GM12892 (cell line): ENCODE measurements at places on chromosomes 12 and 14.

DNA sequence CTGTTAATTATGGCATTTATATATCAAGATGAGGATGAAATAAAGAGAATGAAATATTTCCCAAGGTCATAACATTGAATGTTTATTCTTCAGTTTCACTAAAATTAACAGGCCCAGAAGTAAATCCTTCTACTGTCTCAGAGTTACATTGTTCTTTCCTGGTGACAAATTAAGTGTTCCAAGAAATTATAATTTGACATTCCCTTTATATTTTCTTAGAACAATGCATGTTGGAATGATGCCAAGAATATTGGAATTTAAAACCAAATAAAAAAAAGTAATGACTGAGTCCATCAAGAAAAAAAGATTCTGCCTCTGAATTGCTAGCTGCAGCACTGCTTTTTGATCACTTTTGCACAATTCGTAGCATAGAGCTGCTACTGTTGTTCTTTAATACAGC, 152.1 kb downstream of the METTL25 start:
- DNase-seq = no peak

GRCh38 chr12:31466768-31467167, 124.2 kb downstream of the DENND5B start:
- DNase-seq = no peak

DNA sequence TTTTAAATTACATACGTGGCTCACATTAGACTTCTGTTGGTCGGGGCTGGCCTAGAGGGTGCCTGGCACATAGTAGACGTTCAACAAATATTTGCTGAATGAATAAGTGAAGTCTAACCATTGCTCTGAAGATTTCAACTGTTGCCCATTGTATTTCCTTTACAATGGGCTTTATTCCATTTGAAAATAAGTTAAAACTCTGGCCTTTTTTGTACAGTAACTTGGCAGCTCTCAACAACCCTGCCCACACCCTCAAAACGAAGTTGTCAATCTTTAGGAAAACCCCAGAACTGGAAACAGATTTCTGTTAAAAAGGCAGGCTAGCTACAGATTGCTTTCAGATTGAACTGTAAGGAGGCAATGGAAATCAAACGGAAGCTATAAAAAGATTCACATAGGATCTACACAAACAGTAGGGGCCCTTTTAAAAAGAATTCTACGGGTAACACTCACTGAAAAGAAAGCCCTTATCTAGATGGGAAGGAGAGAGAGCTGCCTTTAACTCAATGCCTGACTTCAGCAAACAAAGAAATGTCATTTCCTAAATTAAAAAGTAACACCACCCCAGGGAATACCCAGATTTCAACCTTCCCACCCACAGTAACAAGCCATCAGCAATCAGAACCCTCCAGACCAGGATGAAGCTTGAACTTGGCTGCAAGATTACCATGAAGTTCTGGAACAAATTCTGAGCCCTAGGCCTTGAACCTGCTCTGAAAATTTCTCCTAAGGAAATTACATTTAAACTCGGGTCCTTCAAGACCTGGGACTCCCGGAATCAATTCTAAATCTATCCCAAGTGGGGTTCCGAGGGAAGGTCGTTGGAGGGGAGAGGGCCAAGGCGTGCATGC, 1.4 kb downstream of the WSB2 start:
- DNase-seq = no peak

GRCh38 chr12:69028941-69029729, 96.2 kb upstream of the CPM start:
- DNase-seq = no peak

DNA sequence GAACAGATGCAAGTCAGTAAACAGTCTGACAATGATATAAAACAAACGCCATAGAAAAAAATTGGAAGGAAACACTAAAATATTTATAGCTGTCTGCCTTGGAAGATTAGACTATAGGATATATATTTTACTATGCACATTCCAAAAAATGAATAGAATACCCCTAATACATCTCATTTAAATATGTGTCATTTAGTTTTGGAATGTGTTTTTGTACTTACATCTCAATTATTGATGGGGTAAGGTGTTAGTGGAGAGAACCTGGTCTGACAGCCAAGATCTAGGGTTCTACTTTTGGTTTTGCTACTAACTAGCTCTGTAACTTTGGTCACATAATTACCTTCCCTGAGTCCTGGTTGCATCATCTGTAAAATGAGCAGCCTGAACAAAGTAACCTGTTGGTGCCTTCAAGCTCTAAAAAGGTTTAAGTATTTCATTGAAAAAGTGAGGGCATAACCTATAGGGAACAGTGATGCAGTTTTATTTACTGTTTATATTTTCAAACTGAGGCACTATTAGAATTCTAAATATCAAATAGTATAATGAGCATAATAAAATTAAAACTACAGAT, 28.6 kb upstream of the SLC6A13 start:
- DNase-seq = no peak

- no peak for DNase-seq
Observed at GRCh38 chr14:102909911-102910310, 12.6 kb upstream of the AMN start.

- no peak for DNase-seq
Observed at GRCh38 chr12:49666176-49666575, 41.0 kb downstream of the FMNL3 start.
